ENCODE measurements at places on chromosomes 11 and 22.

GRCh38 chr22:50485221-50486131, 1.2 kb upstream of the MIOX start:
- DNase-seq: no peak

GRCh38 chr11:19806251-19806650, 93.6 kb downstream of the NAV2 start:
- no peak for DNase-seq

DNA sequence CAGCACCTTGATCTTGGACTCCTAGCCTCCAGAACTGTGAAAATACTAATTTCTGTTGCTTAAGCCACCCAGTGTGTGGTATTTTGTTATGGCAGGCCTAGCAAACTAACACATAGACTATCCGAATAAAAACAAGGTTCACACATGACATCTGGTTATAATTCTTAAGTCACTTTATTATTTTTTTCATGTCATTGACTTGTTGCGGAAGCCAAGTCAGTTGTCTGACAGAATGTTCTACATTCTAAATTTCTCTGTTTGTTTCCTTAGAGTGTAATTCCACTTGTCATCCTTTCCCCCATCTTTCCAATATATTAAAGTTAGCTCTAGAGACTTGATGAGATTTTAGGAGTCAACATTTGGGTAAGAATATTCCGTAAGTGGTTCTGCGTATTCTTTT, 40.6 kb downstream of the RAB30 start:
- no peak for DNase-seq

GRCh38 chr11:118126082-118126838, 26.4 kb downstream of the SCN4B start:
- no peak for DNase-seq

GRCh38 chr22:27962268-27963044, 43.4 kb upstream of the PITPNB start:
- DNase-seq: no peak

GRCh38 chr11:100687054-100687629, at the start of gene ARHGAP42:
Gene ARHGAP42 (plus strand): TSS chr11:100687288. CDS start chr11:100687679, 391 bp downstream.
- DNase-seq: no peak

DNA sequence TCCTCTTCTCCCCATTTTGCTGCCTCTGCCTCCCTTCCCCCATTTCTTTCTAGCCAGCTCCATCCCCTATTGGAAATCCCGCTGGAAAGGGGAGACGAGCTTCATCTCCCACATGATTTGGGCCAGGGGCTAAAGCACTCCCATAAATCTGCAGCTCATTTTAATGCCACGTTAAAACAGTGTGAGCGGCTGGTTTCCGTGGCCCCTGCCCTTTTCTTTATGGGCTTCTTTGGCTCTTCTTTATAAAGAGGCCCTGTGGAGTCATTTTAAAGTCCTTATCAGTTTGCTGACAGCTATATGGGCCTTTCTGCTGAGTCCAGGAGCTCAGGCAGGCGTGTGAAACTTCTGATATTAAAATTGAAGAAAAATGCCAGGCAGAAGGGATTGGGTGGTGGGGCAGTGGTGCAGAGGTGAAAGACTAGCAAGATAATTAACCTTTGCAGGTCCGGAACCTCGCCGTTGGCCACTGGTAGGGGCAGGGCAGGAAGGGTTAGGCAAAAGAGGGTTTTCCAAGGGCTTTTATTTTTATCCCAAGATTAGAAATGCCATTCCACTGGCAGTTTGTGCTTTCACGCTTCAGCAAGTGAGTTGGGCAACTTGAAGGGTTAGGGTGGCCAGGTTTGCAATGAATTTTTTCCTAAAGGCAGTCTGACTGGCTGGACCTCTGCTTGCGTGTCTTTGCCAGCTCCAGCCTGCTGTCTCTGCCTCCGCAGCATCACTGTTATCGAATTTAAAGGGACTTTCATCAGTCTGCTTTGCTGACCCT, 44.3 kb downstream of the EXT2 start:
- no peak for DNase-seq

DNA sequence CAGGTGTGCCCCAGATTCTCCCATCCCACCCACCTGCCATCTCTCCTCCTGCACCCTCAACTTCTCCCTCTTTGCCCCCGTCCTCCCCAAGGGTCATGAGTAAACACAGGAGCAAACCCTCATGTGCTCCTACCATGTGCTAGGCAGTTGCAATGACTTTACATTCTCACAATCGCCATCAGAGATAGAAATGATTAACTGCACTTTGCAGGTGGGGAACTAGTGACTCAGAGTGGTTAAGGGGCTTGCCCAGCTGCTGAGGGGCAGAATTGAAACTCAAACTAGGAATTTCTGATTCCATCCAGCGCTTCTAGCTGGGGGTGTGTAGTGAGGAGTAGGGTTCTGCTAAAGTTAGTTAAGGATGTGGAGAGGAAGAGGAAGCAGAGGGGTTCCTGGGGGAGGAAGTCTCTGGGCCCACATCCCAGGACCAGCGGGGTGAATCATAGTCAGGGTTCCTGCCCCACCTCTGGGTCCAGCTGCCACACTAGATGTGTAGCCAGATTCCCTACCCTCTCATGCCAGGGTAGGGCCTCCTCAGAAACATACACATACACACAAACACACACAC, 16.0 kb upstream of the PRG2 start:
- peak; percentile 38 for DNase-seq

Measured in activated CD8-positive, alpha-beta memory T cell treated with anti-CD3 and anti-CD28 coated beads, Interleukin-2, amount 50 U/mL, for 4 hours (primary cell).